Large intestine (tissue), 12 donors: ENCODE measurements at places on chromosomes 12 and 14. TPM values are rescaled to one million over a fixed set of nuclear protein-coding genes. Genes with fewer than 3 reads are reported as not detected.

PSMB11 gene
- not detected for polyA plus RNA-seq

- no peak for DNase-seq
Measured at GRCh38 chr12:1217191-1217949, 226.3 kb downstream of the ERC1 start.

- no peak for DNase-seq
Measured at GRCh38 chr12:104935886-104936285, 22.2 kb downstream of the SLC41A2 start.

DNA sequence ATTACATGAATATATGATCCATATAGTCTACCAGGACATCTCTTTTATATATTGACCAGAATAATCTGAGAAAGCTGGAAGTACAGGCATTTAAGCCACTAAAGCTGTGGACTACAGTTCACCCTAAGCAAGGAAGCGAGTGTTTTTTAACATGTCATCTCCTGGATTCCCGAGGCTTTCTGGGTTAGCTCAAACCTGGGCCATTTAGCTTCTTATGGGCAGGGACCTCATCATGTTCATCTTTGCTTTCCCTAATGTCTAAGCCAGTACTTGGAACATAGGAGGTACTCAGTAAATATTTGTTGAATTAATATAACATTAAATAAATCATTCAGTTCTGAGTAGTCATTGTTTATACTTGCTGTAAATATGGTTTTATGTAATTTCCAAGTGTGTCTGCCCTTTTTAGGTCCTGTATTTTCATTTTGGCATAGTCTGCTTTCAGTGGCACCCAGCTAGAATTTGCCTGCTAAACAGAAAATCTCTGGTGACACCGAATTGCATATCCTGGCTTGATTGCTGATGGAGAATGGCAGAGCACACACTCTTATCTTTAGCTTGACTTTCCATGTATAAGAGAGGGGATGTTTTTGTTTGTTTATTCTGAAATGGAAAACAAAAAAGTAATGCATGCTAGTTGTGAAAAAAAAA lies 344.5 kb downstream of the ZFP36L1 start:
- DNase-seq, result no peak
